ENCODE measurements at places on chromosomes 12 and 14. TPM values are rescaled to one million over a fixed set of nuclear protein-coding genes. Genes with fewer than 3 reads are reported as not detected.

The SLC24A4 gene
- 0.49 TPM for total RNA-seq

The KRT83 gene
- total RNA-seq: not detected

The DDN gene
- total RNA-seq: 0.49 TPM

The KLRF1 gene
- total RNA-seq: 0.24 TPM

The SALL2 gene
- total RNA-seq: 4.9 TPM

The MMP19 gene
- 2.9 TPM for total RNA-seq

- DNase-seq: no peak
Observed at GRCh38 chr14:90405755-90406154, 8.9 kb downstream of the CALM1 start.

GRCh38 chr12:12191008-12191407 lies 75.8 kb downstream of the LRP6 start:
- DNase-seq: no peak

DNA sequence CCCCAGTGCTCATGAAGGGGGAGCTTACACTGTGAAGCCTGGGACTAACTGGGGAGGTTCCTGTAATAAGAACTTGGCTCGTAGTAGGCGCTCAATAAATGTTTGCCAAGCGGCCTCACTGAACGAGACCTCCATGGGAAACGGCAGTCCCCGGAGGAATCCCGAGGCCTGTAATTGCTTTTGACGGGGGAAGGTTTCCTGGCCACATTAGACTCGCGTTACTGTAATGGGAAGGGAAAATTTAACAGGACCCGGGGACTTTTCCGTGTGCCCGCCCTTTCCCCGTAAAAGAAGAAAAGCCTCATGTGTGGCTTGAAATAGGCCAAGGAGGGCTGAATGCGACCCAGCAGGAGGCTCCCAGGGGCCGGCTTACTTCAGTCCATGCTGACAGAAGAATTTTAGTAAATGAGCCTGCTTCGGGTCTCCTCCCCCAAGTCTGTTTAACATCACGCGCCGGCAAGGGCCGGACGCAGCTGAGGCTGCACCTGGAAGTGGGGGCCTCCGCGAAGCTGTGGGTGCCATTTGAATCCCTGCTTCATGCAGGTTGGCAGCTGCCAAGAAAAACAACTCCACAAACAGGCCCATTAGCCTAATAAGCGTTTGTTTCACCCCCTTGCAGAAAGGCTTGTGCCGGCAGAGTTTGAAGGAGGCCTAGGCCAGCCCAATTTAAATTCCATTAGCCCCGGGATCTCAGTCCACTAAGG lies 39.8 kb upstream of the PWP1 start:
- no peak for DNase-seq

DNA sequence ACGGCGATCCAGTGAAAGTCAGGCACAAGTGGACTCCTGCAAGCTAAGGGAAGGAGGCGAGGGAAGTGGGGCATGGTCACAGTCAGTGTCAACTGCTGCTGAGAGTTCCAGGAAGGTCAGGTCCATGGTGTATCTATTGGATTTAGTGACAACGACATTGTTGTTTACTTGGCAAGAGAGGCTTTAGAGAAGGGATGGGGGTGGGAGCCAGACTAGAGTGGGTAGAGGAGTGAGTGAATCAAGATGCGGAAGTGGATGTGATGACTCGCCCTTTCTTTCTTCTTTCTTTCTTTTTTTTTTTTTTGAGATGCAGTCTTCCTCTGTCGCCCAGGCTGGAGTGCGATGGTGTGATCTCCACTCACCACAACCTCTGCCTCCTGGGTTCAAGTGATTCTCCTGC lies 12.5 kb downstream of the P2RX7 start:
- DNase-seq: no peak

- DNase-seq: no peak
Observed at GRCh38 chr14:35337269-35338255, 45.4 kb downstream of the PSMA6 start.

- no peak for DNase-seq
Observed at GRCh38 chr12:4579305-4580102, 17.5 kb downstream of the DYRK4 start.

GRCh38 chr12:107131832-107132616 lies 38.7 kb upstream of the CRY1 start:
- DNase-seq: no peak

- DNase-seq: no peak
Observed at GRCh38 chr14:91387169-91387835, 30.3 kb downstream of the CCDC88C start.

- DNase-seq: no peak
Observed at GRCh38 chr12:31317471-31318395, 8.2 kb downstream of the SINHCAF start.

DNA sequence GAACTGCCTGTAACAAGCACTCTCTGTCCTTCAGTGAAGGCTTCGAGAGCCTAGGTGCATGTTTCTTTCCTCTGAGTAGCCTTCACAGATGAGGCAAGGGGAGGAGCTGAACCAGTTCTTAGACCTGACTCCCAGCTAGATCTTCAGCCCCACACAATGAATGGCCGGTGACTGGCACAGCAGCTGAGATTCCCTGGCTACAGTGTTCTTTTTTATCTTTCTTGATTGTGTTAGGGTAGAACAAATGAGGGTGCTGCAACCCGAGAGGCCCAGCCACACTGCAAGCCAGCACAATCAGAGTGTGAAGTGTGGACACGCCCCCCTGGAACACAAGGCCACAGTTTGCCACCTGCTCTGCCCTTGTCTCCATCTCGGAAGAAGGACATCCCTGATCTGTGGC lies 19.1 kb upstream of the COL2A1 start:
- DNase-seq: no peak

- no peak for DNase-seq
Observed at GRCh38 chr12:16076557-16076956, 165.4 kb downstream of the DERA start.

DNA sequence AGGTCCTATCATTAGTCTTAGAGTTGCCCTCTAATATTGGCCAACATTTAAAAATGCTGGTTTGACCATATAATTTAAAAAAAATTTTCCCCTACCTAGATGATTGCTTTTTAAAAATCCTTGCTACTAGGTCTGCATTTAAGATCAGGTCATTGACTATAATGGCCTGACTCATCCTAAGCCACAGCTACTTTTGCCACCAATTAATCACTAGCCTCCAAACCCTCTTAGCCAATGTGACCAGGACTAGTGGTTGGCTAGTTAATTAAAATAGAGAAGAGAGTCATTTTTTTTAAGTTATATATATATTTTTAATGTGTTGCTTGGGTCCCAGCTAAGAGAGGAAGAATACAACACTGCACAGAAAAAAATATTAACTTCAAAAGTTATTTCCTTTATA lies 57.5 kb downstream of the SOS2 start:
- DNase-seq: no peak

DNA sequence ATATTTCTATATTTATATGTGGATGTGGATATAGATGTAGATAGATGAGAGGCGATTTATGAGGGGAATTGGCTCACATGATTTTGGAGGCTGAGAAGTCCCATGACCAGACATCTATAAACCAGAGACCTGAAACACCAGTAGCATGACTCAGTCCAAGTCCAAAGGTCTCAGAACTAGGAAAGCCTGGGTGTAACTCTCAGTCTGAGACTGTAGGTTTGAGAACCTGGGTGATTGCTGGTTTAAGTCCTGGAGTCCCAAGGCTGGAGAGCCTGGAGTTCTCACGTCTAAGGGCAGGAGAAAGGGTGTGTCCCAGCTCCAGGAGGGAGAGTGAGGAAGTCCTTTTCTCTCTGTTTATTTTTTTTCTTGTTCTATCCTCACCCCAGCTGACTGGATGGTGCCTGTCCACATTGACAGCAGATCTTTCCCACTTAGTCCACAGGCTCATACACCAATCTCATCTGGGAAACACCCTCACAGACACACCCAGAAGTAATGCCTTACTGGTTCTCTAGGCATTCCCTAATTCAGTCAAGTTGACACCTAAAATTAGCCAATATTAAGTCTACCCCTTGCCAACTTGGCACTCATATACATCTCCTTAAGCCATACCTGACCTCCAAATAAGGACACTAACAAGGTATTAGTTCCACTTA lies 45.4 kb downstream of the EMP1 start:
- no peak for DNase-seq

- peak; percentile 57 for DNase-seq
Observed at GRCh38 chr14:104879983-104880565, 15.0 kb downstream of the CEP170B start.

DNA sequence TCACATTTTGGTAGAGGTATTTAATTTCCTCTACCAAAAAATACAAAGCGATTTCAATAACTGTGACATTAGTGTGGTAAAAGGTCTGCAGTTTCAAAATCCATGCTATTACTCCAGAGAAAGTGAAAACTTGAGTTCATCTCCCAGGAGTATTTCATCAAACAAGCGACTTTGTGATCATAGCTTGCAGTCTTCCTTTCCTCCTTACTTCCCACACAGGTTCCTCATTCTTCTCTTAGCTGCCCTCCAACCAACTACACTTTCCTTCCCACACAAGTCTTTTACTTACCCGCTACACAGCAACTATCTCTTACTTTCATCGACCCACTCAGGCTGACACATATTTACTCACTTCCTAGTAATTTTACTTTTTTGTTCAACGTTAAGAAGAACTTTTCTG lies 413.4 kb upstream of the USP15 start:
- DNase-seq: no peak

DNA sequence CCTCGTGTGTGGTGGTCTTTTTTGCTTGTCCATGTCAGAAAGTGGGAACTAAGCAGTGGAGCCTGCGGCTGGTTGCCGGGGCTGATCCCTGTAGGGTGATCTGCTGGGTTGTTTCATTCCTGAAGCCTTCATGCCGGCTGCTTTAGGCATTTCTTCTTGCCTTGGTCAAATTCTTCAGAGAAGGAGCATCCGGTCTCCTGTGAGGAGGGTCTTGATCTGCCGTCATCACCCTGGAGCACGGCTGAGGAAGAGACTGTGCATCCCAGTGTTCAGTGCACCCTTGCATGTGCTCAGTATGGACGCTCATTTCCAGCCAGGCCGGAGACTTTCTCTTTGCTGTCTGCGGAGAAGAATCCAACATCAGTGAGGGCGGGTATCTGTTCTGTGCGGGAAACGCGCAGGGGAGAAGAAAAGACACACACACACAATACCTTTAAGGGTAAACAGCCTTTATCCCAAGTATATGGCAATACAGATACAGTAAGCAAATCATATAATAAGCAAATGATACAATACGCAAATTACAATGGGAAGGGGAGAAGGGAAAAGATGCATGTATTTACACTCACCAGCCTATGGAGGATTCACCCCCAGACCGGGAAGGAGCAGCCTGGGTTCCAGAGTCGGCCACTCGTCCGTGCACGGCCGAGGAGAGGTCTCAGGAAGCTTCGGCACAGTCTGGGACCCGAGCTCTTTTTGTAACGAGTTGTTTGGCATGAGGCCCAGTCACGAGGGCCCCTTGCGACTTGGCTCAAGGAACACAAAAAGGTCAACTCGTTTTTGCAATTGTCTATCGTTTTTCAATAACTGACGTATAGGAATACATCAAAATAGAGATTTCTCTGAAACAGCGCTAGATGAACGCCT lies 1366.8 kb upstream of the TMEM132C start:
- DNase-seq: no peak

- DNase-seq: no peak
Observed at GRCh38 chr12:99137124-99137855, 492.2 kb downstream of the APAF1 start.

DNA sequence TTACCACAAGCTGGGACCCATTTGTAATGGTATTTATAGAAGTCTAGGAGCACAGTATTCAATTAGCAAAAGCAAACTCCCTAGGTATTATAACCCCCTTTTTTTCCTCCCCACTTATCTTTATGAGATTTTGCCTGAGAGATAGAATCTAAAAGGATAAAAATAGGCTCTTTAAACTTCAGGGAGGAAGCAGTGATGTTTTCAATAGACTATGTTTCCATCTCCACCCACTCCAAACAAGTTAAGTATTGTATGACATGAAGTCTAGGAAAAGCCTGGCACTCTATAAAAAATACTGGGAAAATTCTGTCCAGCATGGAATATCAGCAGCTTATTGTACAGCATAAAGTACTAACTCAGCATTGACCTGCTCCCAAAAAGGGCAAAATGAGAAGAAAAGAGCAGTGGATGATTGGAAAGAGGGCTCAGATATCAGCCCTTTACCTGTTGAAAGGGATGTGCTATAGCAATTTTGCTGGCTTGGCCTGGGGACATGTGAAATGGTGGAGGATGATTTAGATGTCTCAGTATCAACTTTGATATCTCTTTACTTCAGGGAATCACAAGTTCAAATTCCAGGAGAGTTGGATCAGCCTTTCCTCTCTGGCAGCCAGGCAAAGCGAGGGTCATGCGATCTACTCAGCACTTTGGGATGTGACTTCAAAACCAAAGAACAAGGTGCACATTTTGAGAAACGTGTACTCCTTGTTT lies 72.4 kb downstream of the IGF1 start:
- no peak for DNase-seq

- no peak for DNase-seq
Observed at GRCh38 chr12:118345355-118345754, 27.4 kb downstream of the TAOK3 start.

DNA sequence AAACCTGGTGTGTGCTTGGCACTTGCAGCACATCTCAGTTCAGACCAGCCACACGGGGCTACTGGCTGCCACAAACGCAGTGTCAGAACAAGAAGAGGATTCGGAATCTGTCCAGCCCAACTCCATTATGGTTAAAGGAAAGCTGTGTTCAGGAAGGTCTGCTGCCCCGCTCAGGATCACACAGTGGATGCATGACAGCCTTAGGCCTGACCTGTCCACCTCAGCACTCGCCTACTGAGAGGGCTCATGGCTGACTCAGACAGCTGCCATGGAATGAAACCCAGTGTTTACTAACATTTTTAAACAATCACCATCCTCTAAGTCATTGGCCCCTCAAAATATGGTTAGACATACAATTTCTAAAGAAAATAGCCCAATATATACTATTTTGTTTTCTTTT lies 5.6 kb upstream of the NIN start:
- no peak for DNase-seq

- no peak for DNase-seq
Observed at GRCh38 chr12:49961993-49962764, 507 bp downstream of the AQP5 start.

DNA sequence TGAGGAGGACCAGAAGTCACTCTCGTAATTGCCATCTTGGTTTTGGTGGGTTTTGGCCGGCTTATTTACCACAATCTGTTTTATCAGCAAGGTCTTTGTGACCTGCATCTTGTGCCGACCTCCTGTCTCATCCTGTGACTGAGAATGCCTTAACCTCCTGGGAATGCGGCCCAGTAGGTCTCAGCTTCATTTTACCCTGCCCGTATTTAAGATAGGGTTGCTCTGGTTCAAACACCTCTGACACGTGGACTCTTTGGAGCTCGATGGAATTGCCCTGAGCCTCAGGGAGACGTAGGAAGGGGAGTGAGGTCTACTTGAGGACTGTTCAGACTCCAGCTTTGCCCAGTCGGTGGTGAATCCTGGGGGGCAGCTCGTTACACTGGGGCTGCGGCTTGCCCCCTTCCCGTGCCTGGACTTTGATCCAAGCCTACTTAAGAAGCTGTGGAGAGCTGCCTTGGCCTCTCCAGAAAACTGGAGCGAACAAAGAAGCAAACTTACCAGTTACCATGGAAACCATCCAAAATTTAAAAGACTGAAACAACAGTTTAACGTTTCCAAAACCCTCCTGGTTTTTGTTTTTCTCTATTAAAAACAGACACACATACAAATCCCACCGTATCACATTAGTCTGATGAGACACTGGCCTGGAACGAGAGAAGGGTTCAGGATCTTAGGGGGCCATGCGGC lies 28.0 kb downstream of the CALM1 start:
- DNase-seq: no peak

- no peak for DNase-seq
Observed at GRCh38 chr12:25151476-25151875, 43.5 kb downstream of the DNAI7 start.

- DNase-seq: no peak
Observed at GRCh38 chr12:96271469-96272199, 77.5 kb downstream of the ELK3 start.

- DNase-seq: no peak
Observed at GRCh38 chr12:53703756-53704155, 23.5 kb downstream of the CALCOCO1 start.

Measured in Right ventricle myocardium inferior (tissue), 1 donor.